Fibroblast of mammary gland (primary cell): ENCODE measurements at places on chromosomes 12 and 14.

DNA sequence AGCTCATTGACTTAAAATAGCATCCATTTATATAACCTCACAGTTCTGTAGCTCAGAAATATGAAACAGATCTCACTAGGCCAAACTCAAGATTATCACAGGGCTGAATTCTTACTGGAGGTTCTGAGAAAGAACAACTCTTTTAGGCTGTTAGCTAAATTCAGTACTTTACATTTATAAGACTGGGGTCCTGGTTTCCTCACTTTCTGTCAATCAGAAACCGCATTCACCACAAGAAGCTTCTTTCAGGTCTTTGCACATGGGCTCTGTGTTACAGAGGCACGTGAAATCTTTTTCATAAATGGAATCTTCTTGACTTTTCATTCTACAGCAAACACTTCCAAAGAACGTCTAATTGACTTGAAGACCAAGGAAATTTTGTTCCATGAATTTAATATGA is 876.3 kb upstream of the FOXG1 start:
- DNase-seq: no peak

GRCh38 chr12:100185361-100185894 is 15.2 kb upstream of the ACTR6 start:
- no peak for DNase-seq

GRCh38 chr12:11618046-11618445 is 31.4 kb upstream of the ETV6 start:
- no peak for DNase-seq

GRCh38 chr12:24297516-24297915 is 348.0 kb upstream of the SOX5 start:
- DNase-seq: no peak

DNA sequence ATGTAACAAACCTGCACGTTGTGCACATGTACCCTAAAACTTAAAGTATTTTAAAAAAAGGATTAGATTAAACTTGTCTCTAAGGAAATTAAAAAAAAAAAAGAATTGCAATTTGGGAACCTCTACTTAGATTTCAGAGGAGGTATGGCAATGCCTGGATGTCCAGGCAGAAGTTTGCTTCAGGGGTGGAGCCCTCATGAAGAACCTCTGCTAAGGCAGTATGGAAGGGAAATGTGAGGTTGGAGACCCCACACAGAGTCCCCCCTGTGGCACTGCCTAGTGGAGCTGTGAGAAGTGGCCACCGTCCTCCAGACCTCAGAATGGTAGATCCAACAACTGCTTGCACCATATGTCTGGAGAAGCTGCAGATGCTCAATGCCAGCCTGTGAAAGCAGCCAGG is 279.6 kb upstream of the CCDC196 start:
- DNase-seq: no peak

DNA sequence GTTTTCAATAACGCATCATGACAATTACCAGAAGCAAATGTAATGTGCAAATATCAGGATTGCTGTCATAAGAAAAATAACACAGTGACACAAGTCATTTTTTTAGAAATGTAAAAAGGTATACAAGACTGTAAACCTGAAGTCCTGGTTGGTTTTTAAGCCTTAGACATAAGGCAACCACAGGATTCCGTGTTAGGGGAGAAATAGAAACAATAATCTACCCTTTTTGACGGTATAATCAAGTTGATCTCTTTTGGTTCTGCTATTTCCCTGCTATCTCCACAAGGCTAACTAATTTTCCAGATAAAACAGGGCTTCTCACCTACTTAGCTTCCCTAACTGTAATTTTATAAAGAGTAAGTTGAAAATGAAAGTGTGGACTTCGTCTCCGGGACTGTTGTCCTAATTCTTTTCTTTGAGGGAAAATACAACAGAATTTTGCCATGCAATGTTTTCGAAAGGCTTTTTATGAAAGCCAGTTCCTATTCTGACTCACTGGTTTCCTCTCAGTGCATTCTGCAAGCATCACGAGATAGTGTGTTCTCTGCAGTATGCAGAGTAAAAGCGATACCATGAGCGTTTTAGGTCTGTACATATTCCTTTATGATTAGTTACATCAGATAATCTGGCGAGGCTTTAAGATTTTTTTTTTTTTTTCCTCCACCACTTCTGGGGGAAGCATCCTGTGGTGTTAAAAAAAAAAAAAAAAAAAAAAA is 10.6 kb downstream of the MYO1H start:
- peak; percentile 13 for DNase-seq
